Islet precursor cell (in vitro differentiated cells): ENCODE measurements at places on chromosomes 7 and 10.

DNA sequence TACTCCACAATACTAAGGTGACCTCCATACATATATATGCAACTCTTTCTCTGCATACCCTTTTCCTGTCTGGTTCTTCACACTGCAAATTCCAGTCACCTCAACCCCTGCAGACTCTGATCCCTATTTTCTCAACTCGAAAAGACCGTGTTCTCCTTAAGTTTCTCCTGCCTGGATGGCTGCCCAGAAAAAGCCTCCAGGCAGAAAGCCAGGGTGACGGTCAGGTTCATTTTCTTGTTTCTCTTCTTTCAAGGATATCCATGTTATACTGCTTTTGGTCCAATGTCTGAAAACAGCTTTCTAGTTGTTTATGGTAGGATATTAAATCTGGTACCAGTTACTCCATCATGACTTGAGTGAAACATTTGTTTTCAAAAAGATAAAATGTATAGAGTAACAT is 267.8 kb upstream of the MYO3A start:
- no peak for DNase-seq

- no peak for DNase-seq
These were observed 38.0 kb downstream of the PRKAG2 start for GRCh38 chr7:151838861-151839381.

GRCh38 chr10:3396116-3396515 is 223.5 kb upstream of the PITRM1 start:
- no peak for DNase-seq

DNA sequence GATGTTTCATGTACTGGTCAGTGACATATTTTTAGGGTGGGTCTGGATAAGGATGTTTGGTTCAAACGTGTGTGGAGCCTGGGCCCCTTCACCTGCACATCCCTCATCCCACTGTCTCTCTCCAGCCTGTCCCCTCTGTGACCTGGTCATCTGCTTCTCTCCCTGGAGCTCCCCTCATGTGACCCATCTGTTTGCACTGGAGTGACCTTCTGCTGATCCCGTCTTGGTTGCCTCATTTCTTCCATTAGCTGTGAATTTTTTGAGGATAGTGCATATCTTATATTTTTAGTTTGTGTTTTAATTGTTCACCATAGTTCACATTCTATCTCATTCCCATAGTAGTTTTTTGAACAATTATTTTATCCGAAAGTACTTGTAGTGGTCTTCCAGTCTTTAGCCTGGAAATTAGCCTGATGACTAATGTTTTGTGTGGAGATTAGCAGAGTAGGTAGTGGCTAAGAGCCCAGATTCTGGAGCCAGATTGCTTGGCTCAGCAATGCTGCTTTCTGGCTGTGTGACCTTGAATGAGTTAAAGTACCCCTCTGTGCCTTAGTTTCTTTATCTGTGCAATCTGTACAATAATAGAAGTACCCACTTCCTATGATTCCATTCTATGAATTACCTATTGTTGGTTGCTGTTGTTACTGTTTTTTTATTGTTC is 224.5 kb downstream of the LRMDA start:
- no peak for DNase-seq

DNA sequence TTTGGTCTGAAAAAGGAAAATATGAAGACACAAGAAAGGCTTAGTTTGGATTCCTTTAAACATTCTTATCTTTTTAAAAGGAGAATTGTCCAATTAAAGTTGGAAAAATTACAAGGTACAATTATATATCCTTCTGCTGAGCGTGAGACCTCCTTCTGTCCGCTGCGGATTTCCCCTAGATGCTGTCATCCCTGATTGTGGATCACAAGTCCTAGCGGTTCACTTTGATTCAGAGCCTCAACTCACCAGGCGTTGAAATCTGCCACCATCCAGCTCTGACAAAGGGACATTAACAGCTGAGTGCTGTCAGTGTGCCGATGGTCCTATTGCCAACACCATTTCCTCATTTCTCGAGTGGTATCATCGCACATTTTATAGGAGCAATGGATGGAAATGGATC is 73.1 kb upstream of the PTER start:
- DNase-seq, result no peak

DNA sequence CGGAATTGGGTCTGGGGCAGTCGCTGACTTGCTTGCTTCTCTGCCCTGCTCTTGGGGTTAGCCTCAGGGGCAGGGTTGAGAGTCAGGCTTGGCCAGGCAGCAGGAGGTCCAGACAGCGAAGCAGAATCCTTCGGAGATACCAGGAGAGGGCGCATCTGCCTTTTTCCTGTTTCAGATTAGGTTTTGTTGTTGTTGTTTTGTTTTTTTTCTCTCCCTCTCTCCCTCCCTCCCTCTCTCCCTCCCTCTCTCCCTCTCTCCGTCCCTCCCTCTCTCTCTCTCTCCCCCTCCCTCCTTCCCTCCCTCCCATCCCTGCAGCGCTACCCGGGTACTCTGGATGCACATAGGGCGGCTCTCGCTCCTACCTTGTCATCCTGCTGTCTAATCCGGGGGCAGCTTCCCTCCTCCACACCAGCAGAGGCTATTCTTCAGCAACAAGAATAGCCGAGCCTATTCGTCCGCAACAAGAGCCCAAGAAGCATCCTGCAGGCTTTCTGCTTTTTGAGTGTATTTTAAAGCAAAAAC is 758 bp upstream of the OPTN start:
- DNase-seq, result peak; percentile 92

GRCh38 chr7:19537942-19538401 is 170.9 kb downstream of the POLR1F start:
- peak; percentile 58 for DNase-seq

DNA sequence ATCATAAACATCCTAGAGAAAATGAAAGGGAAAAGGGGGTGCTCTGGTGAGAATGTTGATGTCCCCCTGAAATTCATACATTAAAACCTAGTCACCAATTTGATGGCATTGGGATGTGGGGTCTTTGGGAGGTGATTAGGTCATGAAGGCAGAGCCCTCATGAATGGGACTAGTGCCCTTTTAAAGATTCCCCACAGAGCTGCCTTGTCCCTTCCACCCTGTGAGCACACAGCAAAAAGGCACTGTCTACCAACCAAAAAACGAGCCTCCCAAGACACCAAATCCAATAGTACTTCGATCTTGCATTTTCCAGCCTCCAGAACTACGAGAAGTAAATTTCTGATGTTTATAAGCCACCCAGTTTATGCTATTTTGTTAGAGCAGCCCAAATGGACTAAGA is 47.6 kb downstream of the OSBPL3 start:
- no peak for DNase-seq

- no peak for DNase-seq
These were observed 86.2 kb upstream of the AOAH start for GRCh38 chr7:36810489-36810888.

DNA sequence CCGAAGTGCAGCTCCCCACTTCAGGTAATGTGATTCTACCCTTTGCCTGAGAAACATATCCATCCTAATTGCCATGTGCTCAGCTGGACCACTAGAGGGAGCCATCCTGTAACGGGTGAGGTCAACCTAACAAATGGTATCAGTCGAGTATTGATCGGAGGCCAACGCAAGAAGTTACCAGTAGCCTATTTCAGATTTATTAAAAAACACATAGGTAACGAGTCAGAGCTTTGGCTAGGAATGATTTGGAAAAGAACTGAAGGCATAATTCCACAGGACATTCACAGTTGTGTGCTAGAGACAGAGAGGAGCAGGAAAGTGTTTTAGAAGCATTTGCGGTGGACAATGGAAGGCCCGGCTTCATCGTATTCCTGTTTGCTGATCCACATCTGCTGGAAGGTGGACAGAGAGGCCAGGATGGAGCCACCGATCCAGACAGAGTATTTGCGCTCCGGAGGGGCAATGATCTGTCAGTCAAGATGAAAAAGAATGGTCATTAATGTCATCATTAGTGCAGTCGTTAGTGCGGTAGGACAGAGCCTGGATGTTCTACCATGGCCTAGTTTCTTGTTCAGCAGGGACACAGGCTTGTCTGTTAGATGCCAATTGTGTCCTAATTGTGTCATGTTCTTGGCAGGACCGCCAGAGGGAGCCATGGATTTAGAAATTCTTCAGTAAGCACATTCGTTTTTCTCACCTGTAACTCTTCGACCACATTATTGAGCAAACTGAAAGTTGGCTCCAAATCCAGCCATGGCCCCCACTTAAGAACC is 17.5 kb downstream of the ACTA2 start:
- DNase-seq, result peak; percentile 83

DNA sequence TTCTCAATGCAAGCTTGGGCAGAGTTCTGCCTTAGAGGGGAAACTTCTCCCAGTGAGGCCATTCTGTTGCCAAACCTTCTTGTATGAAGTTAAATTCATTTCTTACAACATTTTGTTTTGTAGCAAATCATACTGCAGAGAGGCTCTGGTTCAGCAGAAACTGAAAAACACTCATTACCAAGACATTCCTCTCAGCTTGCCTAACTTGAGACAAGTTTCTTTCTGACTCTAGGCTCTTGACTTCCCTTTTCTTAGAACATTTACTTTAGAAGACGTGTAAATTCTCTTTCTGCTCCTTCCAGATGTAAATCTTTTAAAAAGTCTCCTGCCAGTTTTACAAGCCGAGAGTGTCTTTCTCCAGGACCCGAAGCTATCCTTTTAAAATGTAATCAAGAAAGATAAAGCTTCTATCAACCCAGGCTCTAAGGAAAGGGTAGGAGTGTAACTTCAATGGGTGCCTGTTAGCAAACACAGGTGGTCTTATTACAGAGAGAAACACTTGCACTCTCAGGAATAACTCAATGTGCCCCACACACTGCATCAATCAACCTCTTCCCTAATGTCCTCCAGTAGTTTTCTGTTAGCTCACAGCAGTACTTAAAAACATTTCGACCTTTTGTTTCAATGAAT is 80.5 kb upstream of the TAS2R16 start:
- no peak for DNase-seq

- no peak for DNase-seq
These were observed 109.9 kb upstream of the ABI1 start for GRCh38 chr10:26970667-26971066.

DNA sequence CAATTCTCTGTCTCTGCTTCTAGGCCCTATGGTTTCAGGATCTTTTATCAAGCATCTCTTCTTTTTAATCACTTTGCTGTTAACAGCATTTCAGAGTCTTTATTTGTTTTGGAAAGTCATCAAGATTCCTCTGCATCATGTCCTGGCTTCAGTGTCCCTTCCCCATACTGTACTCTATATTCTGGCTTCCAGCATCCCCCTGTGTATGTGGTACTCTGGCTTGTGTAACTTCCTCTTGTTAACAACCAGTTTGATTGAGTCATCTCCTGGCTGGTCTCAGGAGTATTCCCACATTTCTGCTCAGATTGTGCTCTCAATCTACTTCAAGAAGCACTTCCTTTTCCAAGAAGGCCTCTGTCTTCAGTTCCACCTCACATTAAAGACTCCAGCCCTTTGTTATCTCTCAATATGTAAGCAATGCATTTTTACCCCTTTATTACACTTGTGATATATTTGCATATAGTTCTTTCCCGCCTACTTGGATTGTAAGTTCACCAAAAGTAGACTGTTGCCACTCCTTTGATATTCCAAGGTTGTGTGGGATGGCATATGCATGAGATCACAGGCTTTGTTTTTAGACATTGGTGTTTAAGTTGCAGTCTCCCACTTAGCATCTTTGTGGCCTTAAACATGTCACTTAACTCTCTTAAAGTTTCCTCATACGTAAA is 15.1 kb upstream of the ATE1 start:
- no peak for DNase-seq

GRCh38 chr10:62732841-62733653 is 71.5 kb upstream of the ADO start:
- DNase-seq, result peak; percentile 59

DNA sequence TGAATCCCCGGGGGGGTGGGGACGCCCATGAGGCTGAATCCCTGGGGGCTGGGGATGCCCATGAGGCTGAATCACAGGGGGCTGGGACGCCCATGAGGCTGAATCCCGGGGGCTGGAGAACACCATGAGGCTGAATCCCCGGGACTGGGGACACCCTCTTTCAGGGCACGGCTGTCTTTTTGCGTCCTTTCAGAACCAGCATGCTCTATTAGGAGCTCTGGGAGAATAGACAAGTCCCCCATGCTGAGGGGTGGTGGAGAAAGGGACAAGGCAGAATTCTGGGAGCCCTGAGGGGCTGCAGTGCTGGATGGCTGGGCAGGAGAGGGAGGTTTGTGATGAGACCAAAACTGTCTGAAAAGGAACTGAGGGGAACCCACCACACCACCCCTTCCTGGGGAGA is 257.3 kb upstream of the TCERG1L start:
- peak; percentile 43 for DNase-seq

DNA sequence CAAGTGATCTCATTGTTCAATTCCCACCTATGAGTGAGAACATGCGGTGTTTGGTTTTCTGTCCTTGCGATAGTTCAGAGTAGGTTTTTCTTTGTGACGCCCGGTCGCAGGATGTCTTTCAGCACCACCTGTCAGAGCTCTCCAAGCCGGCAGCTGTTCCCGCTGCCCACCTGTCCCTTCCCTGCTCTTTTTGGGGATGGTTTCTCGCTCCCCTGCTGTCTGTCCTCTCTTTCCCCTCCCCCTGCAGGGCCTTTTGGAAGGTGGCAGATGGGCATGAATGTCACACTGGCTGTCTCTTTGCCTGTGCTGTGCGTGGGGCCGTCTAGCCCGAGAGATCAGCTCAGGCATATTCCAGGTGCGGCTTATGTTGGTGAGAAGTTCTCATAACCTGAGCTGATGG is 137.0 kb downstream of the GRK5 start:
- DNase-seq, result no peak

GRCh38 chr7:80679921-80680907 is 41.8 kb downstream of the CD36 start:
- no peak for DNase-seq

- peak; percentile 63 for DNase-seq
These were observed 644 bp downstream of the PPP1R35 start for GRCh38 chr7:100435401-100436304.

DNA sequence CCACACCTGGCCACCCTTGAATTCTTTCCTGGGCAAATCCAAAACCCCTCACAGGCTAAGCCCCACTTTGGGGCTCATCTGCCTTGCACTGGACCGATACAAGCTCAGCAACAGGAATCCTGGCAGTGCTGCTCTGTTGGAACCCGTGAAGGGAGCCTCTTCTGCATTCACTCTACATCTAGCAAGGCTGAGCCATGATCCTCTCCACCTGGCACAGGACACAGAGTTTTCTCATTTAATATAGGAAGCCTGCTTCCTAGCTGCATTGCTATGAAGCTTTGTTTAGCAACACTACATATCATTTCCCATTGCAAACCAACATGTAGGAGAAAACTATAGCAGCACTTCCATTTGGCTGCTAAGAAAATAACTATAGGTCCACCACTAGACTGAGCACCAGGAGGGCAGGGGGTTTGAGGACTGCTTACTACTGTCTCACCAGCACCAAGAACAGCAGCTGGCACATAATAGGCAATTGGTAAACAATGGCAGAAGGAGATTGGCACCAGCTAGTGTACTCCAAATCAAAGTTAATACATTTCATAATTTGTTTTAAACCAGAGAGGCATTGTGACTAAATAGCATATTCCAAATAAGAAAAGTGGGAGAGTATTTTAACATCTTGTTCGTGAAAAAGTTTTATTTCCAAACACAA is 56.1 kb downstream of the CPVL start:
- DNase-seq, result no peak
